ENCODE measurements at places on chromosomes 1 and 21.
A peak's percentile ranks its signal among the peaks of the same experiment; 100 is the strongest.

- DNase-seq: peak; percentile 17
Observed at GRCh38 chr1:1858382-1859086, 32.4 kb downstream of the GNB1 start.

DNA sequence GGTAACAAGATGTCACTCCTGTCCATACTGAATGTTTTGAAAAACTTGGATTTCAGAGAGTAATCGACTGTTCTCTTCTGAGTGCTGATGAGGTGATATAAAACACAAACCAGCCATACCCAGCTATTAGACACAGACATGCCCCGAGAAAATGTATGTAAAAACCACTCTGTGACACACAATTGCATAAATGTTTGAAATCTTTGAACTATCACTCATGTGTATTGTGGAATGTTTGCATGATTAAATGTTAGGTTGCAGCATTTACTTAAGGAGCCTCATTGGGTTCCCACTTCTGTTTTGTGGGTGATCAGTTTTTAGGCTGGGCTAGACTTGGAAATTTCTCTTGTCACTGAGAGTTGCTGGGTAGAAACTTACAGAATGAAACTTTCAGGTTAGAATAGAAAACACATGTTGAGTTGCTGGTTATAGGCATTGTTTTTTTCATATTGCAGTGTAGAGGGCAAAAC lies 270.4 kb upstream of the B3GALT2 start:
- no peak for DNase-seq

GRCh38 chr1:36864182-36864822 lies 170.0 kb downstream of the GRIK3 start:
- no peak for DNase-seq

- no peak for DNase-seq
Observed at GRCh38 chr1:113990961-113991360, 11.7 kb downstream of the OLFML3 start.

DNA sequence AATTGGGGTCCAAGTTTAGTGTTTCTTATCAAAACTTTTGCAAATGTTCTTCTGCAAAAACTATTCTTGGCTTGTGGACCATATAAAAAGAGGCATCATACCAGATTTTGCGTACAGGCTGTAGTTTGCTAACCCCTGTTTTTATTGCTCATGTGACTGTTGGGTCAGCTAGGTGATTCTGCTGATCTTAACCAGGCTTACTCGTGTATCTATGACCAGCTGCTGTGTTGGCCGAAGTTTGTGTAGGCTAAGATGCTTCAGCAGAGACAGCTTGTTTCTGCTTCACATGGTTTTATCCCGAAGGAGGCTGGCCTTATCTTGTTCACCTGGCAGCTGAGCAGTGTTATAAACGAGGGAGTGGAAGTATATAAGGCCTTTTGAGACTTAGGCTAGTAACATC lies 38.2 kb downstream of the POU2F1 start:
- DNase-seq: no peak

DNA sequence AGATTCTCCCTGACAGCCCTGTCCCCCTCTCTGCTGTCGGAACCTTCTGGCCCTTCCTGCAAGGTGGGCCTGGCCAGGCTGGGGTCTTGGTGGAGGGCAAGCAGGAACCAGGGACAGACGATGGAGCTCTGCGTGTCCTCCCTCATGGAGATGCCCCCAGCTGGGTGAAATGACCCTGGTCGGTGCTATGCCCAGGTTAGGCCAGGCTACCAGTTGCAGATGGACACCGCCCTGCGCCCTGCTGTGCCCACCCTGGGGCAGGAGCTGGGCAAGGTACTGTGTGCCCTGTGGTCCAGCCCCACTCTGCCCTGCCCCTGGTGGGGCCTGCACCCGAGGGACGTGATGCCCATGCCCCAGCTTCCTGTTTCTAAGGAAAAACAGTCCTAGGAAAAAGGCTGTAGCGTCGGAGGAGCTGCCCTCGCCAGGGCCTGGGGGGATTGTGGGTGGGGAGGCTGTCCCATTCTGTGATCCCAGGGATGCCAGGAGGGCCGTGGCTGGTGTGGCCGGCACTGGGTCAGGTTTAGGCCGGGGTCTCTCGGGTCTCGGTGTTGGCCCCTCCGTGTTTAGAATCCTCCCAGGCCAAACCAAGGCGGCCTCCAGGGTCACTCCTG lies 77.6 kb downstream of the MORN1 start:
- no peak for DNase-seq

DNA sequence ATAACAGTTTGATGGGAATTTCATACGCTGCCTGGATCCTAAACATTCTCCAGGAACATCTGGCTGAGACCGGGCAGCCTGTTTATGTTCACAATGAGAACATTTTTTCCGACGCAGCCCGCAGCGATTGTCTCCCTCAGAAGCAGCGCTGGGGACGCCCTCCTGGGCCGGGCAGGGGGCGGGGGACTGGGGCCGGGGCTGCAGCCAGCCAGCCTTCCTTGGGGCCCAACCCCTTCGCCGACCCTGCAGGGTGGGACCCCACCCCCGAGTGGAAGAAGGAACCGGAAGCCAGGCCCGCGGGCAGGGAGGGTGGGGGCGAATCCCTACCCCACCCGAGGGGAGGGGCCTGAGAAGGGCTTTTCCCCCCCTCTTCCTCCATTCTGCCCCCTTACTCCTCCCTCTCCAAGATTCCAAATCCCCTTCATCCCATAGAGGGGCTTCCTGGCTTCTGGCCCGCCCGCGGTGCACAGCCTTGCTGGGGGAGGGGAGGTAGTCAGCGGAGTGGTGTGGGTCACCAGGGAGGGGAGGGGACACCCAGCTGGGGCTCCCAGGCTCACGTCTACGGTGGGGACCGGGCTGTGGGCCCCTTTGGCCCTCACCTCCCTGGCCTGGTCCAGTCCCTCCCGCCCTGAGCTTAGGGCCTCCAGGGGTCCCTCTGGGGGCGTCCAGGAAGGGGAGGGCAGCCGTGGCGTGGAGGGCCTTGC lies 60.6 kb downstream of the WNT9A start:
- no peak for DNase-seq

- DNase-seq: peak; percentile 22
Observed at GRCh38 chr1:239856924-239857323, 234.8 kb upstream of the FMN2 start.

GRCh38 chr21:36628761-36629460 lies 70.0 kb upstream of the SIM2 start:
- DNase-seq: no peak

DNA sequence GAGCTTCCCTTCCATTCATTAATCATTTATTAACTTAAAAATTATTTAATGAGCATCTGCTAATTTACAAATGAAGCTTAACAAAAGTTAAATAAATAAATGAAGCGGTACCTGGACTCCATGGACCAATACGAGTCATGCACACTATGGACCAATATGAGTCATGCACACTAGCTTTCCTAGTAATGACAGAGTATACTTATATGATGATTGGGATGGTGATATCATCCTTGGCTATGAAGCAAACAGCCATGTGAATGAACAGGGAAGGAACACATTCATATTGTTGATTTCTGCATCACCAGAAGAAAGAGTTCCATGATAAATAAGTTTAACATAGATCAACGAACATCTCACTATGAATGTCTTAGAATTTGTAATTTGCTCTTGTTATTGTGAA lies 109.9 kb downstream of the SPAG17 start:
- no peak for DNase-seq

GRCh38 chr1:155529109-155529508 lies 33.5 kb downstream of the ASH1L start:
- DNase-seq: no peak

GRCh38 chr1:202858789-202859414 lies 30.0 kb downstream of the RABIF start:
- DNase-seq: no peak

- DNase-seq: no peak
Observed at GRCh38 chr1:185044387-185044786, 971 bp upstream of the RNF2 start.

GRCh38 chr1:15322648-15323350 lies 75.8 kb downstream of the FHAD1 start:
- no peak for DNase-seq

DNA sequence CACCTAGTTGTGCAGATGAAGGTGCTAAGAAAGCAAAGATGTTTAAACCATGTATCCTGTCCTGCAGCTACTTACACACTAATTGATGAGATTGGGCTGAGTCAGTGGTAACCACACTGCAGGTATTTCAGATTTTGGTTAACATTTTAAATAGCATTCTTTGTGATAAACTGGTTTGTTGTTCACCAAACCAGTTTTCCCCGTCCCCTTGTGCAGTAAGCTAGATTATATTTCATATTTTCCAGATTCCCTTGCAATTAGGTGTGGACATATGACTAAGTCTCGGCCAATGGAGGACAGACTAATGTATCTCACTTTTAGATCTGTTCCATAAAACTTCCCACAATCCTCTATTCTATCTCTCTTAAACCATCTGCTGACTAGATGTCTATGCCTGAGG lies 320.4 kb downstream of the RWDD3 start:
- DNase-seq: no peak

- no peak for DNase-seq
Observed at GRCh38 chr1:205088341-205088740, 4.1 kb upstream of the TMEM81 start.

- no peak for DNase-seq
Observed at GRCh38 chr1:198486903-198487302, 53.6 kb downstream of the ATP6V1G3 start.

GRCh38 chr1:40892354-40892753 lies 30.2 kb upstream of the CITED4 start:
- DNase-seq: no peak

- DNase-seq: no peak
Observed at GRCh38 chr1:222754366-222755139, 17.6 kb downstream of the FAM177B start.

- no peak for DNase-seq
Observed at GRCh38 chr1:66405061-66405460, 128.9 kb upstream of the SGIP1 start.

- DNase-seq: no peak
Observed at GRCh38 chr1:198860371-198860770, 221.5 kb downstream of the PTPRC start.

DNA sequence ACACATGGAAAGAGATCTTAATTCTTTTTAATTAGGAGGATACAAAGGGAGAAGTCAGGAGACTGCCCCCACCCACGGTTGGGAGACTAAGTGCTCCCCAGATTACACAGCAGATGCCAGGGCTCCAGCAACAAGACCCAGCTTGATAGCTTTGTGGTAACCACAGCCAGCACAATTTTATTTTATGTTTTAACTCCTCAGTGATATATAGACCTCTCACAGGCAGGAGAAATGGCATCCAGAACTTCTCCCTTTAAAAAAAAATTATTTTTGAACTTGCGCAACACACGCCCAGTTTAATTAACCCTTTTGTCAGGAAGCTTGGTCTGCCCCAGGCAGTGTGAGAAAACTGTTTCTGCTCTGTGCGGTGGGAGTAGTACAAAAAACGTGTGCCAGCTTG lies 62.6 kb upstream of the ACOT11 start:
- DNase-seq: peak; percentile 23

- no peak for DNase-seq
Observed at GRCh38 chr1:167092653-167093052, 1.2 kb upstream of the STYXL2 start.

- DNase-seq: peak; percentile 88
Observed at GRCh38 chr1:205918955-205919746, 24.1 kb downstream of the SLC26A9 start.

GRCh38 chr1:199287647-199288046 lies 648.8 kb downstream of the PTPRC start:
- DNase-seq: no peak

GRCh38 chr1:239386453-239387303 lies at the start of gene CHRM3:
Gene CHRM3 (plus strand): TSS chr1:239386568. CDS start chr1:239907452, 520,884 bp downstream.
- peak; percentile 85 for DNase-seq

- no peak for DNase-seq
Observed at GRCh38 chr21:45780647-45781046, 137.1 kb downstream of the PCBP3 start.

- peak; percentile 15 for DNase-seq
Observed at GRCh38 chr1:31703431-31704270, at the start of gene COL16A1. Gene COL16A1 (minus strand): TSS chr1:31704017. CDS start chr1:31702193, 1,824 bp downstream.

- peak; percentile 29 for DNase-seq
Observed at GRCh38 chr1:101820071-101820470, 176.7 kb downstream of the OLFM3 start.

DNA sequence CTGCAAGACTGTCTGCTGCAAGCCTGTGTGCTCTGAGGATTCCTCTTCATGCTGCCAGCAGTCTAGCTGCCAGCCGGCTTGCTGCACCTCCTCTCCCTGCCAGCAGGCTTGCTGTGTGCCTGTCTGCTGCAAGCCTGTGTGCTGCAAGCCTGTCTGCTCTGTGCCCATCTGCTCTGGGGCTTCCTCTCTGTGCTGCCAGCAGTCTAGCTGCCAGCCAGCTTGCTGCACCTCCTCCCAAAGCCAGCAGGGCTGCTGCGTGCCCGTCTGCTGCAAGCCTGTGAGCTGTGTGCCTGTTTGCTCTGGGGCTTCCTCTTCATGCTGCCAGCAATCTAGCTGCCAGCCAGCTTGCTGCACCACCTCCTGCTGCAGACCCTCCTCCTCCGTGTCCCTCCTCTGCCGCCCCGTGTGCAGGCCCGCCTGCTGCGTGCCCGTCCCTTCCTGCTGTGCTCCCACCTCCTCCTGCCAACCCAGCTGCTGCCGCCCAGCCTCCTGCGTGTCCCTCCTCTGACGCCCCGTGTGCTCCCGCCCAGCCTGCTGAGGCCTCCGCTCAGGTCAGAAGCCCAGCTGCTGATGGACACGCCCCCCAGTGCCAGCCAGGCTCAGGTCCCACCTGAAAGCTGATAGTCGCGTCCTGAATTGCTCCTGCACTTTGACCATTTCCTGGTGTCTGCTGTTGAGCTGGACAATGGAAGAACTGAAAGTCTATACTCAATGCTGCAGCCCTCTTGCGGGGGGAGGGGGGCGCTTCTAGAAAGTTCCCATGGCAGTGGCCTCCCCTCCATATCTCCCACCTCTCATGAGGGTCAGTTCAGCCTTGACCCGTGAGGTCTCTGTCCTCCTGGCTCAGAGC lies 1.2 kb downstream of the KRTAP10-4 start:
- peak; percentile 59 for DNase-seq

- no peak for DNase-seq
Observed at GRCh38 chr1:59015708-59016107, 231.9 kb upstream of the JUN start.
